ENCODE measurements at places on chromosomes 5 and 9.

DNA sequence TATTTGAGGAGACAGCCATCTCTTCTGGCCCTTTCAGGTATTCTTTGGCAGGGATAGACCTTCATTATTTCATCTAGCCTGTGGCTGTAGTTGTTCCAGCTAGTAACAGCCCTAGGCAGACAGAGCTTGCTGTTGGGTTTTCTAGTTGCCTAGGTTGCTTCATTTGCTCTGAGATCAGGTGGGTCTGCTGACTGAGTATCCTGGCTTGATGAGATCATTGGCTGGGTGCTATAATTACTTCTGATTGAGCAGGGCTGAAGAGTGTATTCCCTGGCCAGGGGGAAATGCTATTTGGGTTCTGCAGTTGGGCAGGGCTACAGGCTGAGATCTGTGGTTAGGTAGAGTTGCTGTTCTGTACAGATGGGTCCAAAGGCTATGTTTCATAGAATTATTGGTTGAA is 456.1 kb downstream of the PSAT1 start:
- DNase-seq = no peak

DNA sequence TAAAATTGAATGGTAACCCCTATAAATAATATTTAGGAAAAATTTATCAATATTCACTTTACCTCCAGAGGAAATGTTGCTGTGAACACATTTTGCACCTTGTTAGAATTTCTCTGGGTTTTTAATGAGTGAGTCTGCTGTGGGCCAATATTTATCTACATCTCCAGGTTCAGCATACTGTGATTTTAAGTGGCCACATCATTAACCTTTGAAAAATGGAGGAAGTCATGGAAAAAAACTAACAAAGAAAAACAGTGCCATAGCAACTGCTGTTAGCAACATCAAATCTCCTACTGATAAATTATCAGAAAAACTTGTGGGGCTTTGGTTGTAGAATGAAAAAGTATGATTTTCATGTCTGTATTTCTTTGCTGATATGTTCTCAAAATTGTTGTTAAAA is 55.0 kb downstream of the CD180 start:
- DNase-seq = peak; percentile 29

- no peak for DNase-seq
These were observed 49.5 kb downstream of the EGFLAM start for GRCh38 chr5:38307845-38308244.

- no peak for DNase-seq
These were observed 22.7 kb downstream of the ARHGAP26 start for GRCh38 chr5:142792865-142793232.

- no peak for DNase-seq
These were observed 27.4 kb downstream of the LNPEP start for GRCh38 chr5:96963267-96963666.

Data from renal cortical epithelial cell (primary cell).